ENCODE measurements at places on chromosomes 5 and 9. TPM values are rescaled to one million over a fixed set of nuclear protein-coding genes. Genes with fewer than 3 reads are reported as not detected.

- H3K4me1 ChIP-seq: peaks cover 47% of the 10 kb centered on the region
- no peak for DNase-seq
- no peaks in the 10 kb centered on the region for H3K36me3 ChIP-seq
These were observed 29.8 kb downstream of the PIK3R1 start for GRCh38 chr5:68245319-68245718.

The TXNDC8 gene
- not detected for total RNA-seq

DNA sequence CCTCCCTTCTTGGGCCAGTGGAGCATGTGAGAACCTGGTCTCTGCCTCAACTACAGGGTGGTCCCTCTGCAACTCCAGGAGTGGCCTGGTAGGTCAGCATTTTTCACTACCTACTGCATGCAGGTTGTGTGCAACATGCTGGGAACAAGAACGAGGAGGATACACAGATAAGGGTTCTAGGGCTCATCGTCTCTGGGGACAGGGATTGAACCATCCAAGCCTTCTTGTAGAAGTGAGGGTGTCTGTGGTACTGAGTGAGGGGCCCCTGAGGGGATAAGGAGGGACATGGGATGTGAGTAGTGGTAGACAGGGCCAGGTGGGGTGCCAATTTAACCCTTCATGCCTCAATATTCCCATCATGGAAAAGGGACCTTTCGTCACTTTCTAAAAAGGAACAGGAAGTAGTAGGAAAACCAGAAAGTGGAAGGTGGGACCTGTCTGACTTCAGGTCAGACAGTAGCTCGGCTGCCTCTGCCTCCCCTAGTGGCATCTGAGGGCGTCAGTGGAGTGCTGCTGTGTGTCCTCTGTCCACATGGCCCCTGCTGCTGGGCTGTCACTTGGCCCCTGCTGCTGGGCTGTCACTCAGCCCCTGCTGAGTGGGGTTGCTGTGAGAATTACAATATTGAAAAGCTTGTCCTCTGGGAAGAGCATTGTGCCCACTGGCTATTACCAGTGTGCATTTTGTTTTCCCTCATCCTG, 48.6 kb upstream of the RNU6ATAC start:
- H3K4me1 ChIP-seq: peaks cover 11% of the 10 kb centered on the region
- H3K4me3 ChIP-seq: no peak overlapping the region
- no peaks in the 10 kb centered on the region for H3K36me3 ChIP-seq
- no peaks in the 10 kb centered on the region for H3K27me3 ChIP-seq
- H3K27ac ChIP-seq: no peak overlapping the region

The MARVELD2 gene
- 40.8 TPM for total RNA-seq

GRCh38 chr9:90801241-90801972, at the start of gene SYK:
Gene SYK (plus strand): TSS chr9:90801819. CDS start chr9:90843899, 42,080 bp downstream.
- DNase-seq: peak; percentile 87
- peak within 1 kb of the TSS; percentile 88 for H3K27ac ChIP-seq
- H3K4me1 ChIP-seq: peaks cover 11% of the 10 kb centered on the region
- peak within 1 kb of the TSS; percentile 45 for H3K4me3 ChIP-seq
- H3K36me3 ChIP-seq: no peaks in the 10 kb centered on the region

DNA sequence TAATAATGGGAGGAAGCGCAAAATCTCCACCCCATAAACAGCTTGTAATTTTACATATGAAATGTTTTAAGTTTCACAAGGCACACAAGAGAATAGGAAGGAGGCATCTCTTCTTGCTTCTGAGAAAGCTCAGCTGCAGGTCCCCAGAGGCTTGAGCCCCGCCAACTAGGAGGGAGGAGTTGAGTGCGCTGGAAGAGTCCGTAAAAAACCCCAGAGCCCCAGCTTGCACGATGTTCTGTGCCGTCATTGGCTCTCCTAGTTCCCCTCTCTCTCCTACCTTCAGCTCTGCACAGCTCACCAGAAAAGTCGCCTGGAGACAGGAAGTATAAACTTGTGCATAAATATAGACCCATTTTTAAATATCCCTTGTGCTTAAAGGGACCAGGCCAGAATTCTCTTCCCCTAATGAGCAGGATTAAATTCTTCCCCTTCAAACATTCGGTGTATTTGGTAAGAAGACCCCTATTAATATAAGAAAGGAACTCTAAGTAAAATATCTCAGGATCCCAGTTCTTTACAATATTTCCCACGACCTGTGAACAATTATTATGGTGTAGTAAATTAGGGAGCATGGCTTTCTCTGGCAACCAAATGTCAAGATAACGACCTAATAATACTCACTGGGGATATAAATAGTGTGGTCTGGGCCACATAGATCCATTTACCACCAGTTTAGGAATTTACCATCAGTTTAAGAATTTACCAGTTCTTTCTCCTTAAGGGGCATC, 13.7 kb downstream of the GLRX start:
- H3K27me3 ChIP-seq: no peaks in the 10 kb centered on the region
- no peaks in the 10 kb centered on the region for H3K36me3 ChIP-seq
- H3K27ac ChIP-seq: peak overlapping the region; percentile 76

The DMRT3 gene
- not detected for total RNA-seq

GRCh38 chr5:170562166-170562874, 58.5 kb downstream of the KCNIP1 start:
- H3K27me3 ChIP-seq: peaks cover 3% of the 10 kb centered on the region
- no peak overlapping the region for H3K27ac ChIP-seq
- H3K36me3 ChIP-seq: no peaks in the 10 kb centered on the region
- H3K4me1 ChIP-seq: no peaks in the 10 kb centered on the region
- no peak for DNase-seq

The BAAT gene
- total RNA-seq: not detected

DNA sequence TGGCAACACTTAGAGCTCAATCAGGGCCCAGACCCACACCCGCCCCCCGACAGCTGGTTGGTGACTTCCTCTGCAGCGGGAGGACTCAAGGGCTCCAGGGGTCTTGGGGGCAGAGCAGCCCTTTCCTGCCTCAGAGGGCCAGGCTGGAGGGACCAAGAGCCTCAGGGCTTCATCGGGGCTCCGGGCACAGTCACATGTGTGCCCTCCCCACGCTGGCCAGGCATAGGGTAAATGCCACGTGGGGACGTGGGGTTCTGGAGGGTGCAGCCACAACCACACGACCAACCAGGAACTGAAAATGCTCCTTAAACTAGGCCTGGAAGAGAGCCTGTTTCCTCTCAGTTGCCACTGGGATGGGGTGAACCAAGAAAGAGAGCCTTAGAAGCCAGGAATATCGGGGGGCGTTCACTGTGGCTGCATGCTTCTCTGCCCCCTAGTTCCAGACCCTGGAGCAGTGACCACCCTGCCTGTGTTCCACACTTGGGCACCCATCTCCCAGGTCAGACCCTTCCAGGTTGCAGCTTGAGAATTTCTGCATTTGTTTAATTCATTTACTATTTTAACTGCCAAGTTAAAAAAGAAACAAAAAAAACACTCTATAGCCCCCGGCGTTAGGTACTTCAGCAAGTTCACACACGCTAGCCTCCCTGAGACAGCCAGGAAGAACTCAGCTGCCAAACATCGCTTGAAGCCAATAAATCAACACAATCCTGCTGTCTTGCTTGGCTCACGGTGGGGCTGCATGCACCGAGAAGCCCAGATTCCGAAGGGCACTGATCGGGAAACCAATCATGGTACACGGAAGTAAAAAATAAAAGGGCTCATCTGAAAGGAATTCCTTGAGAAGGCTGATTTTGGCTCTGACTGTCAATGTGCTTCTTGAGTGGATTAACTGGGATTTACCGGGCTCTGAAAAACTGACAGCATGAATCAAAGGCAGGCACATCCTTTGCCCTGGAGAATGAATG, 56.1 kb upstream of the PHYKPL start:
- no peaks in the 10 kb centered on the region for H3K36me3 ChIP-seq
- no peak overlapping the region for H3K27ac ChIP-seq
- DNase-seq: no peak
- H3K27me3 ChIP-seq: peaks cover 13% of the 10 kb centered on the region
- no peaks in the 10 kb centered on the region for H3K4me1 ChIP-seq
- H3K4me3 ChIP-seq: no peak overlapping the region
